ENCODE measurements at places on chromosomes 3 and 15.

GRCh38 chr3:65524584-65524983 lies 514.1 kb downstream of the MAGI1 start:
- DNase-seq, result no peak

DNA sequence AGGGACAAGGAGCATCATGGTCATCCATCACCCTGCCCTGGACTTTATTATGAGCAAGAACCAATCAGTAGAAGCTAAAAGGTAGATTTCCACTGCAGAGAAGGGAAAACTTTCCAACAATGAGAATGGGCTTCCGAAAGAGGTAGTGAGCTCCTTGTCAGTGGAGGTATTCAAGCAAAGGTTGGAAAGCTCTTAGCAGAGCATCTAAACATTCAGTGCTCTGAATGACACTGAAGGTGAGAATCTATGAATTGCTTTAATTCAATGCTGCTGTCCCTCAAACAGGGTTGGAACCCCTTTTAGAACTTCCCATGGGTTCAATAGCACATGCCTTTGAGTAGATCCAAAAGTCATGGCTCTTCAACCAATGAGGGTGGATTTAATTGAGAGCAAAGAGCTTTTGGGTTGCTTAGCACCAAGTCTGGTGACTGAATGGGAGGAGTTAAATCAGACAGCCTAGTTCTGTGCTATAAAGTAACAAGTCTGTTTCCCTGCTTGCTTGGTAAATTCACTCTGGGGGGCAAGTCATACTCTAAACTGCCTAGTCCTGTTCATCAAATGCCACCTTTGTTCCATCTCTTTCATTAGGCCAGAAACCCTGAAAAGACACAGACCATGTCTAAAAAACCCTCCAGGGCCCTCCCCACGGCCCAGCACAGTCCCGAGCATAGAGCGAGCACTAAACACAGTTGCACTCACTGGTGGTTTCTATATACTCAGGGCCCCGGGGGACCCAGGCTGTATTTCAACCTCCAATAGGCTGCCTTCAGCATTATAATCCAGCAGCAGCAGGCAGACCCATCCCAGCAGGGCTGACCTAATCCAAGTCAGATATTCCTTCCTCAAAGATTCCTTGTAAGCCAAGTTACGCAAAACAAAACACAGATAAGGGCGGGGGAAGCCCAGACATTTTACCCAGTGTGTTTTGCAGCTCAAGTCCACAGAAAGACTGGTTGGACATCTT lies 161.2 kb downstream of the MEGF11 start:
- no peak for DNase-seq

- no peak for DNase-seq
Observed at GRCh38 chr3:133273346-133273745, 126.5 kb upstream of the BFSP2 start.

DNA sequence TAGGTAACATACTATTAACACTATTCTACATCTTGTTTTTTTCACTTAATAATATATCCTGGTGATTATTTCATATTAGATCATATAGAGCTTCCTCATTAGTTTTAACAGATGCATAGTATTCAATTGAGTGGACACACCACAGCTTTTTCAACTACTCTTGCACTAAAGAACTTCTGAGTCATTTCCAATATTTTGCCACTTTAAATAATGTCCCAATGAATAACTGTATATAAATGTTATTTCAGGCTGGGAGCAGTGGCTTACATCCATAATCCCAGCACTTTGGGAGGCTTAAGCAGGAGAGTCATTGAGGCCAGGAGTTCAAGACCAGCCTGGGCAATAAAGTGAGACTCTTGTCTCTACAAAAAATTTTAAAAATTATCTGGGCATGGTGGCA lies 26.9 kb downstream of the MAP1A start:
- DNase-seq, result no peak

DNA sequence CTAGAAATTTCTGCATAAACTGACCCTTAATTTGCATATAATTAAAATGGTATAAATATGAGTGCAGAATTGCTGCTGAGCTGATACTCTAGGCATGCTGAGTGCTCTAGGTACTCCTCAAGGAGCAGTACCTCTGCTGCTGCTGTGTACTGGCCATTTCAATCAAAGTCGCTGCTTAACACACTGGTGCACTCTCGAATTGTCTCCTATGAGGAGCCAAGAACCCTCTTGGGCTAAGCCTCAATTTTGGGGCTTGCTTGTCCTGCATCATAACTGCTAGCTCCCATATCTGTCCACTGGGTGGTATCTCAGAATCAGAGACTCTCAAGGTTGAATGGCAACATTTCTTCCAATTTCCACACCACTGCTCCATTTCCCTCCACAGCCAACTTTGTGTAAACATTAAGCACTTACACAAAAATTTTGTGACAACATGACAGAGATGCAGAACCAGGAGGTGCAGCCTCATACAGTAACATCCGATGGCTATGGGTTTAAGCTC lies 82.5 kb downstream of the XXYLT1 start:
- DNase-seq, result no peak

GRCh38 chr3:184637705-184638104 lies 74.2 kb downstream of the MAGEF1 start:
- DNase-seq, result no peak

DNA sequence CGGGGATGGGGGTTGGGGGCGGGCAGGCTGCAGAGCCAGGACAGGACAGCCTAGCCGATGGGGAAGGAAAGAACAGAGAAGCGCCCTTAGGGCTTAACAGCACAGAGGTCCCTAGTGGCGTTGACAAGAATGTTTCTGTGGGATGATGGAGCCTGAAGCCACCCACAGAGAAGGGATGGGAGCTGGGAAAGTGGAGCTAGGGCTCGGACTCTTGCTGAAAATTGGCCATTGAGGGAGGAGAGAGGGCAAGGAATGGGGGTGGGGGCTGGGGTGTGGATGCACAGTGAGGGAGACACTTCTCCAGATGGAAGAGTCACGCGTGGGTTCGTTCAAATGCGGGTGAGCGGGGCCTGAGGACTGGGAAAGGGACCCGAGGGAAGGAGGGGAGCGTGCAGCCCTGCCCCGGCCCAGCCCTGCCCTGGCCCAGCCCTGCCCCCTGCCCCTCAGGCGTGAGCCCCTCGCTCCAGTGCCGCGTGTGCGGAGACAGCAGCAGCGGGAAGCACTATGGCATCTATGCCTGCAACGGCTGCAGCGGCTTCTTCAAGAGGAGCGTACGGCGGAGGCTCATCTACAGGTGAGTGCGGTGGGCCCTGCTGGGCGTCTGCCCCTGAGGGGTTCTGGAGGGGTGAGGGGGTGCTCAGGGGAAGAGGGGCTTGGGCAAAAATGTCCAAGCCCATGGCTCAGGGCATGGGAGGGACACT lies 832 bp downstream of the NR2E3 start:
- no peak for DNase-seq

- no peak for DNase-seq
Observed at GRCh38 chr3:127544192-127544802, 46.2 kb downstream of the TPRA1 start.

- DNase-seq, result no peak
Observed at GRCh38 chr15:99424978-99425656, 140.7 kb upstream of the MEF2A start.

GRCh38 chr3:88810455-88810854 lies 297.0 kb upstream of the EPHA3 start:
- no peak for DNase-seq

GRCh38 chr3:150152567-150152966 lies 181.9 kb upstream of the PFN2 start:
- DNase-seq, result no peak

GRCh38 chr15:31502541-31503229 lies 176.1 kb downstream of the KLF13 start:
- DNase-seq, result no peak

DNA sequence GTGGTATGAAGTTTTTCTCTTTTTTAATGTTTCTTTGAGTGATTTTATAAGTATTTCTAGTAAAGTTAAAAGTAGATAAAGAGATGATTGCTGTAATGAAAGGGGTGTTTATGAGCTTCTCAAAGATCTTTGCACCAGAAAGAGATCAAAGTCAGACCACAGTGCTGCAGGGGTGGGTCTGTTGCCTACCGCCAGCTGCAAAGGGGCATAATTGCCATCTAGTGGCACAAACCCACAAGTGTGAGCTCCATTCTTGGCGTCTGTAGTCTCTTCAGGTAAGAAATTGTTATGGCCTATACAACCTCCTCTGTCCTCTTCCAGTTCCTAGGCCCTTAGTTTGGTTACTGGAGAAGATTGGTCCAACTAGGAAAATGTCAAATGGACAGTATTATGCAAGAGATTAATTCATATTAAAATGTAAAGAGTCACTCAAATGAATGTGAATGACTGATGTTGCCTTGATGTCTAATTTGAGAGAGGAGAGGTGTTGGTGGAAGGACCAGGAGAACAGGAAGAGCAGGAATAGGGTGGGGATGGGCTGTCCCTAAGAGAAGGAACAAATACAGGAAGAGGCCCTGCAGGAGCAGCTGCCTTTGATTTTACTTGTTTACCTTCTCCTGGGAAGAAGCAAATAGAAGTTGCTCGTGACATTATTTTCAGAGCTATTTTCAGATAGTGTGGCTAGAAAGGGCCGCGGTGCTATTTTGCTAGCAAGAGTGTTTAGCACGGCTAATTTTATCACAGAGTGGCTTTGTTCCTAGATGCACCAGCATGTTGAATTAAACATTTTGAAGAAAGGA lies 53.0 kb upstream of the GSK3B start:
- DNase-seq, result no peak

DNA sequence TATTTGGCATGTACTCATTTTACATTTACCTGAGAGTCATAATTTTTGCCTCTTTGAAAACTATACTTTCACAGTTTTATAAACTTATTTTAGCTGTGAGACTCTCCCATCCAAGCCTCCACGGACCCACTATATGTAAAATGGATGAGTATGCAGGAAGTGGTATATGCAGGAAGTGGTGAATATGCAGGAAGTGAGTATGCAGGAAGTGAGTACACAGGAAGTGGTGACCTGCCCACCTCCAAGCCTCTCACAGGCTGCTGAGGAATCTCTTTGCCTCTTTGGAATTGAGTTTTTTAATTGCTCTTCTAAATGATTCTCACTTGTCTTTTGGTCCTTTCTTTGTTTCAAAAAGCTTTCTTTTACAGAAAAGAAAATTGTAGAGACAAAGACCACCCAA lies 85.2 kb downstream of the KBTBD8 start:
- no peak for DNase-seq

DNA sequence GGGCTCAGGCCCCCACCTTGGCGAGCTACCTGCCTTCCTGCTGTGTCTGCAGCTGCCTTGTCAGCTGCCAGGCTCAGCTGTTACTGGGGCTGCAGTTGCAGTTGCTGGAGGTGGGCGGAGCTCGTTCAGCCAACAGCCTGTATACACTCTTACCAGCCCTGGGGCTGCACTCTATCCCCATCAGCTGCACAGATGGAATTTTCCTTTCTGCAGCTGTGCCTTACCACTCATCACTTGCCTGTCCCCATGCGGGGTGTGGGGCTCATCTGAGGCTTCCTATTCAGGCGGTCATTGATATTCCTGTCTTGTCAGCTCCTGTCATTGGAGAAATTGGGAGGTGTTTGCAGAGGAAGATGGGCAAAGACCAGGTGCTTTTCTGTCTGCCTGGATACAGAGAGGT lies 9.1 kb upstream of the SYN2 start:
- DNase-seq, result no peak

GRCh38 chr3:84439476-84439875 lies 519.3 kb upstream of the CADM2 start:
- no peak for DNase-seq

DNA sequence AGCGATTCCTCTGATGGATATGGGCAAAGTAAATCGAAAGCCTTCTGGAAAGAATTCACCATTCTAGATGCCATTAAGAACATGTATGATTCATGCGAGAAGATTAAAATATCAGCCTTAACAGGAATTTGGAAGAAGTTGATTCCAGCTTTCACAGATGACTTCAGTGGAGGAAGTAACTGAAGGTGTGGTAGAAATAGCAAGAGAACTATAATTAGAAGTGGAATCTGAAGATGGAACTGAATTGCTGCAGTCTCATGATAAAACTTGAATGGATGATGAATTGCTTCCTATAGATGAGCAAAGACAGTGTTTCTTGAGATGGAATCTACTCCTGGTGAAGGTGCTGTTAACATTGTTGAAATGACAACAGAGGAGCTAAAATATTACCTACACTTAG lies 30.1 kb upstream of the TBC1D23 start:
- no peak for DNase-seq

GRCh38 chr15:95857758-95858157 lies 472.7 kb upstream of the NR2F2 start:
- no peak for DNase-seq

GRCh38 chr3:39474126-39474515 lies 6.6 kb downstream of the MOBP start:
- no peak for DNase-seq

GRCh38 chr3:63193647-63194046 lies 84.5 kb upstream of the SYNPR start:
- no peak for DNase-seq

DNA sequence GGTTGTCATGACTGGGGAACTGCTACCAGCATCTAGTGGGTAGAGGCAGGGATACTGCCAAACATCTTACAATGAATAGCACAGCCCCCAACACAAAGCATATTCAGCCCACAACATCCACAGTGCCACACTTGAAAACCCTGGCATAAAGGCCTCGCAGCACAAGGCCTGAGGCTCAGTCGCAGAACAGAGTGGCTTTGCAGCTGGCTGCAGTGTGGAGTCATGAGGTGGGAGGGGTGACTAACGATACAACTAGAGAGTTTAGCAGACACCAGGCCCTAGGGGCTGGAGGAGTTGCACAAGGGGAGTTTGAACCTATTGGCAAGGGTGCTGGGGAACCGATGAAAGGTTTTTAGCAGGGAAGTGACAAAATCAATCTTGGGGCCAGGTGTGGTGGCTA lies 32.1 kb downstream of the GRK7 start:
- no peak for DNase-seq

DNA sequence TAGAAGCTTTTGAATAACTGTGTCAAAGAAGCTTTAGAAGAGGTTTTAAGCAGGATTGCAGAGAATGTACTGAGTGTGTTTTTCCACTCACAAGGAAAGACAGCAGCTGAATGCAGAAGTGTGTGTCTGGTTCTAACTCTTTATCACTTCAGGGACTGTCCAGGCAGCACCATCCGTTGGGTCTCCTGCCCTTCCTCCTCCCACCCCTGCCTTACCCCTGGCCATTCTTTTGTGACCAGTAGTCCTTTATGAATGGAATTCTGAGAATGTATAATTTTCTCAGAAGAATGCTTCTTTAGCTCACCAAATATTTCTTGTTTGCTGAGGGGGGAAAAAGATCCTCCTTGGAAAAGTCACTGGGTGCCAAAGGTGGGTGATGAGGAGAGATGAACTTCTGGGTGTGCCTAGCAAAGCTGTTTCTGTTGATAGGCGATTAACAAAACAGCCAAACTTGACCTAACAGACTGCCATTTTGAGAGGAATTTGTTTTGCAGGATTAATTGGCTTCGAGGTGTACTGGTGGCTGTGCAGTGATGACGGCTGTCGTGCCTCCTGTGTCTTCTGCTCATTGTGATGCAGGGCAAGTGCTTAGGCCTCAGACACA lies 70.9 kb downstream of the IGF1R start:
- no peak for DNase-seq

- no peak for DNase-seq
Observed at GRCh38 chr3:196966526-196967401, 1.9 kb downstream of the PIGZ start.

GRCh38 chr3:168093790-168094189 lies 1.9 kb downstream of the GOLIM4 start:
- no peak for DNase-seq

- DNase-seq, result no peak
Observed at GRCh38 chr3:71710906-71711494, 14.2 kb downstream of the EIF4E3 start.
